ENCODE measurements at places on chromosomes 2 and 18.

DNA sequence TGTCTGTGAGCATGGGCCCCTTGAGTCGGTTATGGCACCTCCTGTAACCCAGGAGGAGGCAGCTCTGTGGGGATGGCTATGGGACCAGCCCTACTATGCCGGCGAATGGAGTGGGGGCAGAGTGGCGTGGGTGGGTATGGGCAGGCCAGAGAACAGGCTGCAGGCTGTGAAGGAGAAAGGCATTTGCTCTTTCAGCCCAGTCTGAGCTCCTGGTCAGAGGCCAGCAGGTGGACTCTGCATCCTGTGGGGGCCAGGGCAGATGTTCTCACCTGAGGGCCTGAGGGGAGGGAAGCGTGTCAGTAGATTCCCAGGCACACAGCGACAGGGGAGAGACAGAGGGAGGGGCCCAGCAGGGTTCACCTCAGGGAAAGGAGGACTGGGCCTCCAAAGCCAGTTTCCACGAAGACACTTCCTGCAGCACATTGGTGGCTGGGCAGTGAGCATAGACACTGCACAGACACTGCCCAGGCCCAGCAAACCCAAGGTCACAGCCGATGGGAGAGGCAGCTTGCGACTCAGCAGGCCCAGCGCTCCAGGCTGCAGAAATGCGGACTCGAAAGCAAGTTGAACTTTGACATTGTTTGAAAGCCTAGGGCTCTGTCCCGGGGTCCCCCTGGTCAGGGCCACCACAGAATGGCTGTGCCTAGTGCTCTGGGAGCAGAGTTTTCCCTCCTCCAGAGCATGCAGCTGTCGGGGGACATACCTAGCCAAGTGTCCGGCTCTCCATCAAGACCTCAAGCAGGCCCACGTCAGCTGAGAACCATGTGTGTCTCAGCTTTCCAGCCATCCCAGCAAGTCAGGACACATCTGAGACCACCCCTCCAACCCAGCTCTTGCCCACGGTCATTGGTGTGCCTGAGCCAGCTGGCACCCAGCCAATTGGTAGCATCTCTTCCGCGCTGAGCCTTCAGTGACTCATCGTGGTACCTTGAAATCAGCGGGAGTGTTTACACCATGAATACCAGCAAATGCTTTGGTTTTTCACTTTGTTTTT lies 53.8 kb downstream of the TGOLN2 start:
- DNase-seq = no peak

DNA sequence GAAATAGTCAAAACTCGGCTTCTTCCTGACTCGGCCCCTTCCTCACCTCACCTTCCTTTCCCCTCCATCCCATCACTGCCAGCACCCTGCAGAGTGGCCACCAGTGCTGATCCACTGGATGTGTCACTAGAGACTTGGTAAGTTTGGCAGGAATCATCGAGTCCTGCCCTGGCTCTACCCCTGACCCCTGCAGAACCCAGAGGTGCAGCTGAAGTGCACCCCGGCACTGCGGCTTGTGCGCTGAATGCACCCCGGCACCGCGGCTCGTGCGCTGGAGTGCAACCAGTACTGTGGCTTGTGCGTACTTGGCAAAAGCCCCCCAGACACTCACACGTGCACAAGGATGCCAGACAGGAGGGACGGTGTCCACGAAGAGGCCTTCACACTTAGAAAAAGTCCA lies 206.5 kb downstream of the SNTG2 start:
- no peak for DNase-seq

DNA sequence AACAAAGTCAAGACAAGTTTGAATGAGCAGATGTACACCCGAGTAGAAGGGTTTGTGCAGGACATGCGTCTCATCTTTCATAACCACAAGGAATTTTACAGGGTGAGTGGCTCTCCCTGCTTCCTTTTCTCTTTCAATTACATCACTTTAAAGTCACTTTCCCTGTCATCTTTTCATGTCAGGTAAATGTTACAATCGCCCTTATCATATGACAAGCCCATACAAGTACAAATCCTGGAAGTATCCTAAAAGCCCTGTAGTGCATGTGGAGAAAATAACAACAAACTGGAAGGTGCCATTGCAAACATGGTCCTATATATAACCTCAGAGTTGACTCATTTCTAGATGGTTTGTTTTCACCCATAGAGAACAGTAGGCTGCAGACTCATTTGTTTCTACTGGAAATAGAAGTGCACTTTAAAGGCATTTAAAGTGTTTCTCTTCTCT lies 126.0 kb downstream of the SP100 start:
- DNase-seq = no peak

DNA sequence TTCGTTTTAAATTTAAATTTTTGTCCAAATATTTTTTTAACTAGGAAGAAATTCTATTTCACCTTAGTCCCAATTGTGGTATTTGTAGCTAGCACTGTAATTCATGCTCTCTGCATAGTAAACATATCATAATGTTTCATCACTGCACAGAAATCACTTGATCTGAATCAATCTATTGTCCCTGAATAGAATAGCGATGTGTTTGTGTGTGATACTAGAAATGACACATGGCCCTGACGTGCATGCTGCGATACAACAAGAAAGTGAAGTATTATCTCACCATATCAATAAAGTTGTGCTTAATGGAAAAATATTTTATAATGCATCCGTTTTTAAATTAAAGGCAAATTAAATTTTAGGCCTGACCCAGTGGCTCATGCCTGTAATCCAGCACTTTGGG lies 10.0 kb downstream of the TTL start:
- DNase-seq = no peak

GRCh38 chr2:26086155-26086637 lies 52.3 kb downstream of the RAB10 start:
- no peak for DNase-seq

- no peak for DNase-seq
Observed at GRCh38 chr2:19868701-19869580, 32.8 kb downstream of the TTC32 start.

DNA sequence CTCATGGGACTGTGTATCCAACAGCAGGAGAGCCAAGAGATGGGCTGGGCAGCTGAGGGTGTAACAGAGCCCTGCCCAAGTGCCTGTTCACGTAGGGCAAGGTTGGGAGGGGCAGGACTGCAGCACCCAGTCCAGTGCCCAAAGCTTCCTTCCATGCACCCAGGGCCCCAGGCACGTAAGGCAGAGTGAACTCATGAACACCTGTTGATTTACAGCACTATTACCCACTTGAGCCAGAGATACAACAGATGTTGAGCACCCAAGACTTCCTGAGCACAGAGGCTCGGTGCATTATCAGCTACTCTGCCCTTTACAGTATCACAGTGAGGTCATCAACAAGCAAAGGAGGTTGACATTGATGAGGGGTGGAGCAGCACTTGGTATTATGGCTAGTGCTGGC lies 50.2 kb upstream of the FHL2 start:
- DNase-seq = no peak

DNA sequence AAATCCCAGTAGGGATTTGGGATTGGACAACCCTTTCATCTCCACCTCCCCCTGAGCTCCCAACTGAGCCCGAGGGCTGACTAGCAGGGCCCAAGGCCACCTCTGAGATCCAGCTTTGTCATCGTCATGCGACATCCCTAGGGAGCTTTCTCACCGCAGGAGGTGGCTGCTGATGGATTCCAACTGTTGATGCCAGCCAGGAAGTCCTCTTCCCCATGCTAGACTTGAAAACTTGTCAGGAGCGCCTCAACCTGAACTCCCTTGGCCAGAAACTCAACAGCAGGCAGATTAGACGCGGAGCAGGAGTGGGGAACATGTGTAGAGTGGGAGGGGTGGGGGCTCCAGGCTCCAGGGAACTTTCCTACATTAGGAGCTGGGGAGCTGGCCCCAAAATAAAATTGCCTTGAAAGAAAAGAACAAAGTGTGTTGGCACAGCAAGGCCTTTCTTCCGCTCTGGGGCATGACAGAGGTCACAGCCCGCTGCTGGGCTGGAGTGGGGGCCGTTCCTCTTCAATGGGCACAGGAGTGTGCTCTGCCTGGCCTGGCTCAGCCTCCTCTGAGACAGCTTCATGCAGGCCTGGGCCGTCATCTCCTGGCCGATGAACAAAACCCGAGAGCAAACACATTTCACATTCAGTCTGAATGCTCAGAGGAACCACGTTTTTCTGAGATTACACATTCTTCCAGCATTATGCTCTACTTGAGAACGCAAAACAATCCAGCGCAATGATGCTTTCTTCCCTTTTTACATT lies 34.5 kb downstream of the EMILIN2 start:
- no peak for DNase-seq

GRCh38 chr2:100104718-100105677 lies 37.4 kb downstream of the AFF3 start:
- no peak for DNase-seq

DNA sequence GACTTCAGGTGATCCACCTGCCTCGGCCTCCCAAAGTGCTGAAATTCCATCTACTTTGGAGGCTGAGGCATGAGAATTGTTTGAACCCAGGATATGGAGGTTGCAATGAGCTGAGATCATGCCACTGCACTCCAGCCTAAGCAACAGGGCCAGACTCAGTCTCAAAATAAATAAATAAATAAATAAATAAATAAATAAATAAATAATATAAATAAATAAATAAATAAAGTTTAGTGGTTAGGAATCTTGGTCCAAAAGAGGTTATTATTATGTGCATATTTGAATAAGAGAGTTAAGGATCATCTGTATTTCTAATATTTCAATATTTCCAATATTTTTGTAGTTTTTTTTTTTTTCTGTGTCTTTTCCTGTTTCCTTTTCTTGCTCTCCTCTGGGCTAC lies 90.8 kb downstream of the HS6ST1 start:
- no peak for DNase-seq

GRCh38 chr2:140667203-140667602 lies 1463.6 kb downstream of the LRP1B start:
- DNase-seq = no peak

GRCh38 chr18:14925281-14925709 lies 177.3 kb downstream of the ANKRD30B start:
- DNase-seq = no peak

DNA sequence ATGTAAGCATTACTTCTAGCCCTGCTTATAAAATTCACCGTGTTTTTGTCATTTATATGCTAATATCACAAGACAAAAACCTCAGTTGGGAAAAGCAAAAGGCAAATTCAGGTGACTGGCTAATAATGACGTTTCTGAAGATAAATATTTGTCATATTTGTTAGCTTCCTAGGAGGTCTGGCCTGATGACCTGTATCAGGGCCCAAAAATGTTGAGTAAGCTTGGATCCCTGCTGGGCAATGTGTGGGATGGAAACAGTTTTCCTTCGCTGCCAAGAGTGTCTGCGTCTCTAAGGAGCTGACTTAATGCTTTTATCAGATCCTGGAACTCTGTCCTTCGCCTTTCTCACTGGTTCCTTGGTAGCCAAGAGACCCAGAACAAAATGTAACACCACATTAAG lies 230.1 kb upstream of the PXDN start:
- no peak for DNase-seq

GRCh38 chr2:143950704-143951103 lies 569.2 kb downstream of the ZEB2 start:
- DNase-seq = no peak

- no peak for DNase-seq
Observed at GRCh38 chr2:174971868-174972781, 33.1 kb downstream of the CHN1 start.

DNA sequence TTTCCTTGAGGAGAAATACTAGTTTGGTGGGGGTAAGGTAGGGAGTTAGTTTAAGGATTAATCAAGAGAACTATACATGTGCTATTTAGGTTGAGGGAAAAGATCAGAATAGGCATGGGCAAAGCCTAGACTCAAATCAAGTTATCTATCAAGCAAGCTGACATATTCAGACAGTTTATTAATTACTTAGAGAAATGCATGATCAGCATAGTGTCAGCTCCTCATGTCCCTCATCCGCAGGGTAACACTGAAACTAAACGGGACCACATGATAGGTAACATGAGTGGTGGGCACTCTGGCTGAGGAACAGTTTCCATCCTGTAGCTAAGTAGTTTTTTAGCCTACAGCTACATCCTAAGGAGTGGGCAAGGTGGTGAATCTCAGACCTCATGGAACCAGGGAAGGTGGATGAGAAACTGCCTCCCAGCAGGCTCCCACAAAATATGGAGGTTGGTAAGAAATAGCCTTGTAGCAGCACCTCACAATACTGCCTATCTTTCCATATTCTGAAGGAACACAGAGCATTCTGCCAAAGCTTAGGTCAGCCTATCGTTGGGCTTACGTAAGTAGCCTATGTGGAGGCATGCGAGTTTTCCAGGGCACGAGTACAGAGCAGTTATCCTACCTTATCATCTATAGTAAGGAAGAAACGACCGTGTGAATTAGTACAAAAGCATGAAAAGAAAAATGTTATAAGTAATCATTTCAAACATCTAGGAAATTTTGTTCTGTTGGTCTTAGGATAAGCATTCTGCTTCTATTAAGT lies 18.4 kb downstream of the ZC3H6 start:
- DNase-seq = no peak

- no peak for DNase-seq
Observed at GRCh38 chr18:7329016-7329415, 98.1 kb downstream of the LRRC30 start.

DNA sequence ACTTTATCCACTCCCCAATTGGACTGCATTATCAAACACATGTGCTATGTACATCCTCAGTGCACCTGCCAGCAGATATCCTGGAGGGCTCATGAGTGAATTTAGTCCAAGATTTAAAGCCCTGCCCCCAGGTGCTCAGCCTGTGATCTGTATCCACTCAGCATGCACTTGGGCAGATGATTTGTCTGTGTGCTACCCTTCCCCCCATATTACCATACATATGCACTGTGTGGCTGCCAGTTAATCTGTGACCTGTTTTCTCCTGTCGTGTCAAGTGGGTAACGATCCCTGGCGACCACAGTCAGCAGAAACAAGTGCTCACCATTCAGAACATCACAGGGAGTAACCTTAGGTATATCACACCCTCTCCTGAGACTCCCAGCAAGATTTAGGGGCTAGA lies 10.2 kb downstream of the NAGK start:
- no peak for DNase-seq

DNA sequence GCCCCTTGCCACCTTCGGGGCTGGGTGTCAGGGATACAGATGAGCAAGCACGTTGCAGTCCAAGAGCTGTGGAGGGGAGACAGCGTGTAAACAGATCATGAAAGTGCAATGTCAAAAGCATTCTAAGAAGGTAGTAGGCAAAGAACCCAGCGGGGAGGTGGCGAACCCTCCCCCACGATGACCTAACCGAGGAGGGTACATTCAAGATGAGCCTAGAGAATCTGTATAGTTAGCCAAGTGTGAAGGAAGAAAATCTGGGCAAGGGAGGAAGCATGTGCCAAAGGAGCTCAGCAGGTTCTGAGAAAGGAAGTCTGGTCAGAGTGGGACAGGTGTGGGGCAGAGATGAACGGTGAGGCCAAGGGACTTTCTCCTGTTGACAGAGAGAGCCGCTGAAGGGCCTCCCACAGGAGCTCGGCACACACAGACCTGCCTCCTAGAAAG lies 106.9 kb downstream of the SP3 start:
- no peak for DNase-seq

Data from stimulated activated CD4-positive, alpha-beta T cell treated with anti-CD3 and anti-CD28 coated beads, Interleukin-1b, Interleukin-23, amount 100 ng/mL, for 1 hour (primary cell).